Activated T-cell treated with anti-CD3 and anti-CD28 coated beads, Interleukin-2, amount 50 U/mL, for 72 hours (primary cell): ENCODE measurements at places on chromosomes 16 and 17. TPM values are rescaled to one million over a fixed set of nuclear protein-coding genes. Genes with fewer than 3 reads are reported as not detected.

DNA sequence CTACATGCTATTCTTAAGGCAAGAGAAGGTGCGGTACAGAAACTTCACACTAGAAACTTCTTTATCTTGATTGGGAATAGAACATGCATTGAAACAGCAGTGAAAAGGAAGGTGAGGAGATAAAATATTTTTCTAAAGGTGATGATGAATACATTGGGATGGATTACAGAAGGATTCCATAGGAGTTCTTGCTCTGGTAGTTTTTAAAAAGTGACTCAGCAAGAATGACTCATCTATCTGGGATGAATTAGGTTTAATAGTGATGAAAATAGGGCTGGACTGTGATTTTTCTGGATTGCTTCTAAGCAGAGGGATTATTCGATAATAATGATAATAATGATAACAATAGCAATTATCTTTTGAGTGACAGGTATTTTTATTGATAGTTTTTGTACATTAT, 65.6 kb upstream of the HS3ST4 start:
- no peak overlapping the region for H3K4me3 ChIP-seq
- no peak overlapping the region for H3K27ac ChIP-seq
- H3K27me3 ChIP-seq: no peaks in the 10 kb centered on the region
- no peaks in the 10 kb centered on the region for H3K4me1 ChIP-seq
- H3K36me3 ChIP-seq: peaks cover 3% of the 10 kb centered on the region

DNA sequence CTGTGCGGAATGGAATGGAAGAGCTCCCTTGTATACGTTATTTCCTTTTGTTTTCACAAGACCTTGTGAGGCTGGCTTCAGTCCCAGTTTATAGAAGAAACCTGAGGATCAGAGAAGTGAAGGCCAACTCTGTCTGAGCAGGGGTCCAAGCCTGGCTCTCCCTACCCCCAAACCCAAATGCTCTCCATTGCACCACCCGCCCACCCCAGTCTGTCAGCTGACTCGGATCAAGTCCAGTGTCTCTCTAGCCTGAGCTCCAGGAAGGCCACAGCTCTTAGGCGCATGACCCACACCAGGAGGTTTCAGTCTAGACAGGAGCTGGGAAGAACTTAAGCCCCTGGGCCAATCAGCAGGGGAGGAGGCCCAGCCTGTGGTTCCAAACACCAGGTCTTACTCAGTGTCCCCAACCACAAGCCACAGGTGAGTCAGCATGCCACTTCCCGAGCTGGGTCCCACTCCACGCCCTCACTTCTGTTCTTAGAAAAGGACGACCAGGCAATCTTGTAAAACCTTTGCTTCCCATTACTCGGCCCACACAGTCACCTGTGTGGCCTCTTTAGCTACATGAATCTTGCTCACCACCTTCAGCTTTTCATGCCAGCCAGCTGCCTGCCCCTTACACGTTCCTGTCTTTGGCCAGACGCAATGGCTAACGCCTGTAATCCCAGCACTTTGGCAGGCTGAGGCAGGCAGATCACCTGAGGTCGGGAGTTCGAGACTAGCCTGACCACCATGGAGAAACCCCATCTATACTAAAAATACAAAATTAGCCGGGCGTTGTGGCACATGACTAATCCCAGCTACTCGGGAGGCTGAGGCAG, 27.8 kb downstream of the TK2 start:
- DNase-seq: peak; percentile 97
- no peaks in the 10 kb centered on the region for H3K36me3 ChIP-seq
- H3K4me1 ChIP-seq: peaks cover 95% of the 10 kb centered on the region
- peak overlapping the region; percentile 73 for H3K4me3 ChIP-seq

- H3K36me3 ChIP-seq: peaks cover 36% of the 10 kb centered on the region
- peak overlapping the region; percentile 67 for H3K27ac ChIP-seq
- H3K27me3 ChIP-seq: no peaks in the 10 kb centered on the region
- no peak for DNase-seq
- H3K4me3 ChIP-seq: no peak overlapping the region
- H3K4me1 ChIP-seq: peaks cover 34% of the 10 kb centered on the region
Observed at GRCh38 chr17:78812855-78813254, 27.8 kb downstream of the USP36 start.

- no peaks in the 10 kb centered on the region for H3K27me3 ChIP-seq
- H3K4me1 ChIP-seq: peaks cover 11% of the 10 kb centered on the region
- peaks cover 19% of the 10 kb centered on the region for H3K36me3 ChIP-seq
- no peak for DNase-seq
- H3K27ac ChIP-seq: no peak overlapping the region
- H3K4me3 ChIP-seq: no peak overlapping the region
Observed at GRCh38 chr17:55410722-55411462, 10.7 kb downstream of the MMD start.

The ATP2A1 gene
- total RNA-seq: 6.1 TPM

GRCh38 chr17:82457929-82458178, 687 bp upstream of the NARF start:
- peak overlapping the region; percentile 99 for H3K27ac ChIP-seq
- H3K36me3 ChIP-seq: peaks cover 17% of the 10 kb centered on the region
- no peak for DNase-seq
- no peaks in the 10 kb centered on the region for H3K27me3 ChIP-seq
- peaks cover 26% of the 10 kb centered on the region for H3K4me1 ChIP-seq

The C16orf54 gene
- 25.9 TPM for total RNA-seq

- no peak for DNase-seq
- peak overlapping the region; percentile 66 for H3K4me3 ChIP-seq
- peaks cover 20% of the 10 kb centered on the region for H3K4me1 ChIP-seq
- no peaks in the 10 kb centered on the region for H3K27me3 ChIP-seq
- H3K27ac ChIP-seq: peak overlapping the region; percentile 68
Observed at GRCh38 chr16:3999479-4000325, 116.5 kb downstream of the ADCY9 start.

The PRKAR1A gene
- total RNA-seq: 252 TPM

GRCh38 chr17:16349431-16349830, 3.8 kb downstream of the CENPV start:
- H3K27me3 ChIP-seq: no peaks in the 10 kb centered on the region
- no peak overlapping the region for H3K4me3 ChIP-seq
- H3K27ac ChIP-seq: peak overlapping the region; percentile 39
- DNase-seq: peak; percentile 11
- H3K36me3 ChIP-seq: peaks cover 3% of the 10 kb centered on the region

The MAP3K14 gene
- total RNA-seq: 78.0 TPM

The SGCA gene
- total RNA-seq: 2.3 TPM

GRCh38 chr17:71114911-71115668, 945.8 kb downstream of the KCNJ2 start:
- no peaks in the 10 kb centered on the region for H3K36me3 ChIP-seq
- H3K27ac ChIP-seq: no peak overlapping the region
- no peaks in the 10 kb centered on the region for H3K27me3 ChIP-seq

The VWA3A gene
- 0.16 TPM for total RNA-seq

DNA sequence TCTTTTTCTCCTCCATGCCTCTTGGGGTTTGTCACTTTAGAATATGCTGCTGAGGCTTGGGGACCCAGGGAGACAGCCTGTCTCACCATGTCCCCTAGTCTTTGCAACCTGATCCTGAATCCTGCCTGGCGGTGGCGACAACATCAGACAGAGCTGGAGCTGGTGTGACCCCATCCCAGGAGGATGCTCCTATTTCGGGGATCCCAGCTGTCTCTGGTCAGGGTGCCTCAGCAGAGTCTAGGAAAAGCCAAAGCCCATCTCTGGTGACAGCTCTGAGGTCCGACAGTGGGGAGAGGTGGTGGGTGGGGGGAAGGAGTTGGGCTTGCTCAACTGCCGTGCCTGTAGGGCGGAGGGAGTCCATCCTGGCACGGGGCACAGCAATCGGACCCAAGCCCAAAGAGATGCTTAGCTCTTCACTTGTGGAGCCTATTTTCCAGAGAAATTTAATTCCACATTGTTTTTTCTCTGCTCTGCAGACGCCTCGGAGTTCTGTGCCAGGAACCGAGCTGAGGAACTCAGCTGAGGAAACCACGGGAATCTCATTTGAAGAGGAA, 10.3 kb upstream of the TNS4 start:
- no peak overlapping the region for H3K27ac ChIP-seq
- H3K27me3 ChIP-seq: peaks cover 12% of the 10 kb centered on the region
- H3K4me3 ChIP-seq: no peak overlapping the region
- H3K36me3 ChIP-seq: peaks cover 2% of the 10 kb centered on the region
- no peak for DNase-seq
- H3K4me1 ChIP-seq: peaks cover 32% of the 10 kb centered on the region

GRCh38 chr17:17837380-17837821, 615 bp upstream of the SREBF1 start:
- H3K4me3 ChIP-seq: peak overlapping the region; percentile 97
- peaks cover 5% of the 10 kb centered on the region for H3K36me3 ChIP-seq
- H3K4me1 ChIP-seq: peaks cover 72% of the 10 kb centered on the region
- H3K27me3 ChIP-seq: no peaks in the 10 kb centered on the region
- no peak for DNase-seq

The PYY gene
- total RNA-seq: not detected

- H3K27me3 ChIP-seq: no peaks in the 10 kb centered on the region
- H3K4me3 ChIP-seq: no peak overlapping the region
- H3K36me3 ChIP-seq: no peaks in the 10 kb centered on the region
- no peaks in the 10 kb centered on the region for H3K4me1 ChIP-seq
- DNase-seq: no peak
- no peak overlapping the region for H3K27ac ChIP-seq
Observed at GRCh38 chr17:79446399-79447009, 164.3 kb downstream of the RBFOX3 start.

DNA sequence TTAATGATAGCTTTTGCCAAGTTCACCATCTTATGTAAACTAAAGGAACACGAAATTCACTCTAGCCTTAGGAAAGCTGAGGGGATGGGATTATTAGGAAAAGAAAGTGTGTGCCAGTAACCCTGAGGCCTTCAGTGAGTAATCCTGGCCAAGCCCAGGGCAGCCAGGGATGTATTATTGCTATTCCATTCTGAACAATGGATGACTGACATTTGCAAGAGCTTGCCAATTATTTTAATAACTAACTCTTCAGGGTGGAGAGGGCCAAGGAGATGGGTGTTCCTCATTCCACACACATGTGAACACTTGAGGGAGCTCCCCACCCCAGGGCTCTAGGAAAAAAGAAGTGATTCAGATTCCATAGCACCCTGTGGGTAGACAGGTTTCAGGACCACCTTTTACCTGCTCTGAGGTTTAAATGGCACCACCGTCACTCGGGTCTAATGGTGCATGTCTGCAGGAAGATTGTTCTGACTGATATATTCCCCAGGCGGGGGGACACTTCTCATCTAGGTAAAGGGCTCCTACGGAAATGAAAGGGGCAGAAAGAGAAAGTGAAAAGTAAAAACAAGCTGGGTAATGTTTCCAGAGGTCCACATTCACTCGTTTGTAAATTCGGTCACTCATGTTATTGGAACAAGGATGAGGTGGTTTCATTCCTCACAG, 41.5 kb downstream of the TK2 start:
- H3K27ac ChIP-seq: no peak overlapping the region
- no peak overlapping the region for H3K4me3 ChIP-seq
- no peaks in the 10 kb centered on the region for H3K27me3 ChIP-seq
- H3K4me1 ChIP-seq: peaks cover 4% of the 10 kb centered on the region

GRCh38 chr16:69858191-69859104, 92.7 kb upstream of the CLEC18A start:
- peak overlapping the region; percentile 22 for H3K27ac ChIP-seq
- no peaks in the 10 kb centered on the region for H3K36me3 ChIP-seq
- H3K27me3 ChIP-seq: no peaks in the 10 kb centered on the region
- no peak overlapping the region for H3K4me3 ChIP-seq

The KRTAP3-1 gene
- total RNA-seq: not detected

The TAT gene
- not detected for total RNA-seq
